ENCODE measurements at places on chromosomes 1 and 21.

DNA sequence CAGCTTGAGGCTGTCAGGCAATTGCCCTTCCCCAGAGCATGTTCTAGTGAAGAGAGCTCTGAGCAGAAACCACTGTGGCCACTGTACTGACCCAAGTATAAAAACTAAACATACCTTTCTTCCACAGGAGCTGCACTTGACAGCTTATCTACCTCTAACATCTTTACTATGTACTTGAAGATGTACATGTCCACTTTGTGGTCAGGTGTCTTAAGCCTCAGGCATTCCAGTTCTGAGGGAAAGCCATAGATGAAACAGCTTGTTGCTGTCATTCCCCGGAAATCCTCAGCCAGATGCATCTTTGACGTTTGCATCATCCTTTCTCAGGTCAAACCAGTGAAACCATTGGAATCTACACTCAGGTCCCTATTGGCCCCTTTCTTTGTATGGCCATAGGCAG lies 70.4 kb downstream of the CHRM3 start:
- no peak for DNase-seq

DNA sequence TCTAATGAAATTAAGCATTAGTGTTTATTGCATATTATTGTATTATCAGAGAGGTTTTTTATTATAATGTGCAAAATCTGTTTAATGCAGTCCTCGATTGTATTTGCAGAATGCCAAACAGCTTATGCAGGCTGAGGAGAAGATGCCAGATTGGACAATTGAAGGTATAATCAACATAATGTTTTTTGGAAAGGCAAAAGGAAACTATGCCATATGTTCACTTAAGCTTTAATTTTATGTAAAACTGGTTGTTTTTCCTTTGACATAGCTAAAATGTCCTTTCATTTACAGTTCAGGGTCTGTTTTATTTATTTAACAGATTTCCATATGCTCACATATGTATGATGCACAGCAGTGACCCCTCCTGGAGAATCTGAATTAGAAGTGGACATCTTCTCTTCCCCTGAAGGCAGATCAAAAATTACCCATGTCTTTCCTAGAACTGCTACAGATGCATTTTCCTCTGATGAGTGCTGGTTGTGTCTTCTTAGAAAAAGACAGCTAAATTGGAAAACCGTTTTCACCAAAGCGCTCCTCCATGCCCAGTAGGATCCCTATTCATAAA lies 143.5 kb upstream of the USH2A start:
- DNase-seq: peak; percentile 58

GRCh38 chr1:5481889-5482288 lies 510.3 kb downstream of the NPHP4 start:
- no peak for DNase-seq

DNA sequence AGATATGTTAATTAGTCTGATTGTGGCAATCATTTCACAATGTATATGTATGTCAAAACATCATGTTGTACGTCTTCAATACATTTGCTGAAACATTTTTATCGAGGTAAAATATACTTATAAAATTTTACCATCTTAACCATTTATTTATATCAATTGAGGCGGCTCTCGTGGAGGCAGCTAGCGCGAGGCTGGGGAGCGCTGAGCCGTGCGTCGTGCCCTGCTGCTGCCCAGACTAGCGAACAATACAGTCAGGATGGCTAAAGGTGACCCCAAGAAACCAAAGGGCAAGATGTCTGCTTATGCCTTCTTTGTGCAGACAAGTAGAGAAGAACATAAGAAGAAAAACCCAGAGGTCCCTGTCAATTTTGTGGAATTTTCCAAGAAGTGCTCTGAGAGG lies 202.5 kb upstream of the PBX1 start:
- no peak for DNase-seq

DNA sequence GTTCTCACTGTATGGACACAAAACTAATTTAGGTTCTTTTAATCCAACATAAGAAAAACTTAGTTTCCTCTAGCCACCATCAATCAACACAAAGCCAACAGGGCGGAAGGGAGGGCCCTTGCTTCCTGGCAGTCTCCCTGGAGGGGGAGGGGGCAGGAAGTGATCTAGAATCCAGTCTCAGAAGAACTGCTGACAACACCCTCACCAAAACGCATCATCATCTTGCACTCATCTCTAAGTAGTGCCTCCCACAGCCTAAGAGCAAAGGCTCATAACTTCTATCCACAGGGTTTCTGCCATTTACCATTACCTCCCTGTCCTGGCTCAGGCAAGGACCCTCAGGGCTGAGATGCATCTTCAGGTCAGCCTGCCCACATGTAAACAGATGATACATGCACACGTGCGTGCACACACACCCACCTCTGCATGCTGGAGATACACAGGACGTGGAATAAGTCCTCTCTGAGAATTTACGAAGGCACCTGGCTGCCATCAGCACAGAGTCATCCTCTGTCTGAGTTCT lies 20.5 kb downstream of the HIVEP3 start:
- no peak for DNase-seq

DNA sequence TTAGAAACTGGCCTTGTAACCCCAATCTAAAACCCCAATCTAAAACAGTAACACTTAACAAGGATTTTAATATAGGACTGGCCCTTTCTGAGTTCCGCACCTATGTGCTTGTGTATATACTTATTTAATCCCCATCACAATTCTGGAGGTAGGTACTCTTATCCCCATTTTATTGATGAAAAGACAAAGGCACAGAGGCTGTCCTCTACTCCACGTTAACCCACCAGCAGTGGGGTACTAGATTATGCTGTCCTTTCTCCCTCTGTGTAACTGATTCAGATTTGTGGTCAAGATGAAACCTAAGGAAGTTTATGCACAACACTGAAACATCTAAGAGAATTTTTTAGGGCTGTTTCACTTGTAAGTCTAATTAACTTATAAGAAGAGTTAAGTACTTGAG lies 175.3 kb downstream of the RERE start:
- no peak for DNase-seq

GRCh38 chr1:116286541-116286971 lies 86.5 kb upstream of the ATP1A1 start:
- no peak for DNase-seq

- no peak for DNase-seq
Observed at GRCh38 chr1:57532299-57532698, 108.4 kb upstream of the DAB1 start.

- no peak for DNase-seq
Observed at GRCh38 chr1:34019741-34020552, 145.1 kb downstream of the CSMD2 start.

DNA sequence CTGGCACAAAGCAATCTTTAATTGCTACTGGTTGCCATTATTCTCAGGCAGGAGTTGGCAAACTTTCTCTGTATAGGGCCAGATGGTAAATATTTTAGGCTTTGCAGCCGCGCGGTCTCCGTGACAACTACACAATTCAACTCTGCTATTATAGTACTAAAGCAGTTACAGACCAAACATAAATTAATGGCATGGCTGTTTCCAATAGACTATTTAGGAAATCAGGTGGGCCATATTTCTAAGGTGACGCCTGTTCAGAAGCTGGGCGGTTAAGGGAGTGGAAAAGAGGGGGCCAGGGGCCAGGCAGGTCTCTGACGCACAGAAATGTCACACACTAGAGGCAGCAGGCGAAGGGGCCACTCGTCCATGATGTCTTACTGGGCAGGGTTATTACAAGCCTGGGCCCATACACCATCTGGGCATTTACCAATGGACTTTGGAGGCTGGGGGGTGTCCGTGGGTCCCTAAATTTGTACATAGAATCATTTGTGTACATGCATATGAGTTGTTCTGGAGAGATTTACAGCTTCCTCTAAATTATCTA lies 80.1 kb downstream of the STUM start:
- no peak for DNase-seq

DNA sequence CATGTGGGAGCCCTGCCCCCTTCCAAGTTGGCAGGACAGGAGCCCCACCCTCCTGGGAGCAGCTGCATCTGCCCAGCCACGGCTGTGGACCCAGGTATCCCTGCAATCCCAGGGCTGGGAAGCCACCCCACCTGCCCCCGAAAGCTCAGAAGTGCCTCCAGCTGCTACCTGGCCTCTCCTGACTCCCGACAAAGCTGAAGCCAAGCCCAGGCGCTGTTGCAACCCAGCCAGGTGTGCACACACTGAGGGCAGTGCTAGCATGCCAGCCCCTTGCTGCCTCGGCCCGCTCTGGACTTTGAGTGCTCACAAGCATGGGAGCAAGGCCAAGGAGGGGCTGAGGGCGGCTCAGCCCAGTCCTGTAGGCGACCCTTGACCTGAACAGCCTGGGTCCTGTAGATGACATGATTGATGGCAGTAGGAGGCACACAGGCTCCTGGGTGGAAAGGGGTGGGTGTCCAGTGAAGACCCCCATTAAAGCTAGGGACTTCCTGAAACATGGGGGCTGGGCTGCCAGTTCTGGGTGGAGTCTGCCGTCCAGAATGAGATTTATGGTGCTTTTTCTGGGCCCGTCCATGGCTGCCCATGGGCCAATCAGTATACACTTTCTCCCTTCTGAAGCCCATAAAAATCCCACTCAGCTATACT lies 2.8 kb upstream of the SSU72 start:
- no peak for DNase-seq

- DNase-seq: peak; percentile 23
Observed at GRCh38 chr1:185920602-185921001, 186.4 kb downstream of the HMCN1 start.

GRCh38 chr1:230068952-230069684 lies 2.1 kb downstream of the GALNT2 start:
- peak; percentile 89 for DNase-seq

- DNase-seq: no peak
Observed at GRCh38 chr1:78471890-78472620, 18.7 kb upstream of the PTGFR start.

DNA sequence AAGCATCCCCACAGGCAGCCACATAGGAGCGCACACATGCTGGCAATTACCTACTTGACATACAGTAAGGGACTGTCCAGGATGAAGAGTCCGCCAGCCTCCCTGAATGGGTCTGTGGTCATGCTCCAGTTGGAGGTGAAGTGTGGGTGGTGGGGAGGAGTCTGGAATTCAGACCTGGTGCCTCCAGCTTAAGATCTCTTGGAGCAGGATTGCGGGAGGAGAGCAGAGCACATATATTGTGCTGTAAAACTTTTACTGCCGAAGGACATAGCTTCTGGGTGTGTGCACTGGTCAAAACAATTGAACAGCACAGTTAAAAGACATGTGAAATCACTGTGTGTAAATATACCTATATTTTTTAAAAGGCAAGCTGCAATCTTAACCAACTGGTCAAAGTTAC lies 17.9 kb downstream of the STK40 start:
- no peak for DNase-seq

- DNase-seq: peak; percentile 92
Observed at GRCh38 chr1:204072931-204073836, at the start of gene SOX13. SOX13 (plus strand) TSS chr1:204073115; CDS start chr1:204112916, 39,801 bp downstream.

DNA sequence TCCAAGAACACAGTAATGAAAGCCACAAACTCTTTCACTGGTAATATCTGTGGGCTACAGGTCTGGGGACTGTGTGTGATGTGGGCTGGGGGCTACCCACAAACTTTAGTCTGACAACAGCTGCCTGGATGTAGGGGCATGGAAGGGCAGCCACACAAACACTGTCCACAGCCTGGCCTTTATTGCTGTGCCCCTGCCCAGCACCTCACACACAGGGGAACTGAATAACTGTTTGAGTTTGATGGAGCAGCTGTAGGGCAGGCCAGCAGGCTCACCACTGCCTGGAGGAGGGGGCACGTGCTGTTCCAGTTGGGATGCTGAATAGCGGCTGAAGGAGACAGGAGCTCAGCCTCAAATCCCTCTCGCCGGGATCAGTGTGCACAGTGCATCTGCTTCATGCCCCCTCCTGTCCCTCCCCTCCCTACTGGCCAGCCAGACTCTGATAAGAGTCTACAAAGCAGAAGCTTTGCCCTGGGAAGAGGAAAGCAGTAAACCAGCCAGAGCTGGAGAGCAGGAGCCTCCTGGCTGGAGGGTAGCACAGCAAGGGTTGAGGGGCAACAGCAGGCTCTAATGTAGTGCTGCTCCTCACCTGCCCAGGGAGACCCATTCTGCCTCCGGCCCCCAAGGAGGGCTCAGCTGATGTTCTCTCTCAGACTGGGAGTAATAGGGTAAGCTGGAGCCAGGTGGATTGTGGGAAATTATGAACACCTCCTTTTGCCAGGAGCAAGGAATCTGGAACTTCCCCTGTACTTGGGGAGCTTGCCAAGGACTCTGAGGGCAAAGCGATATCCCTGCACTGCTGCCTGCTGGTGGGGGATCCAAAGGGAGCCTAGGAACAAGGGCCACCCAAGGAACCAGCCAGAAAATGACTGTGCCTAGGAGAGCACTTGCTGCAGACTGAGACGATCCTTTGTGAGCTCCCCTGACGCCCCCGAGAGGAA lies 70.2 kb upstream of the GOLT1A start:
- DNase-seq: no peak

GRCh38 chr1:87973896-87974295 lies 645.2 kb downstream of the LMO4 start:
- DNase-seq: no peak

GRCh38 chr1:32239790-32240139 lies 7.3 kb upstream of the FAM167B start:
- DNase-seq: no peak

GRCh38 chr1:204598319-204598969 lies 82.2 kb downstream of the MDM4 start:
- no peak for DNase-seq

DNA sequence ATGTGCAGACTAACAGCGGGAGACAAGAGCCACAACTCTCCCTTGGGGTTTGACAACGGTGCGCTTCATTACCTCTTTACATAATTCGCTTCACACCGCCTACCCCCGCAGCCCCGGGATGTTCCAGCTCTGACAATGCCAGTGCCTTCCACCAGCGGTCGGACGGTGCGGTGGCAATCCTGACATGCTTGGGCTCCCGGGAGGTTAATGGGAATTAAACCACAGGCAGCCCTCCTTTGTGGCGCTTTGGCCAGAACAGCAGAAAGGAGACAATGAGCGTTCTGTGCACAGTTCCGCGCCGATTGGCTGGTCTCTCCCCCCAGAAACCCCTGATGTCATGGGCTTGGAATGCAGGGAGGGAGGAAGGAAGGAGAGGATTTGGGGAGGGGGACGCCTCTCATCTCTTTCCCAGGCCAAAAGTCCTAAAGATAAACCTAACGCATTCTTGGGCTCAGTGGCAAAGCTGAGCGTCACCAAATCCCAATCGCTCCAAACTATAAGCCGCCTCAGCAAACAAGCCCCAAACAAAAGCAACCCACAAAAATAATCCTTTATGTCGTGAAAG lies 1.3 kb downstream of the CNN3 start:
- peak; percentile 81 for DNase-seq

DNA sequence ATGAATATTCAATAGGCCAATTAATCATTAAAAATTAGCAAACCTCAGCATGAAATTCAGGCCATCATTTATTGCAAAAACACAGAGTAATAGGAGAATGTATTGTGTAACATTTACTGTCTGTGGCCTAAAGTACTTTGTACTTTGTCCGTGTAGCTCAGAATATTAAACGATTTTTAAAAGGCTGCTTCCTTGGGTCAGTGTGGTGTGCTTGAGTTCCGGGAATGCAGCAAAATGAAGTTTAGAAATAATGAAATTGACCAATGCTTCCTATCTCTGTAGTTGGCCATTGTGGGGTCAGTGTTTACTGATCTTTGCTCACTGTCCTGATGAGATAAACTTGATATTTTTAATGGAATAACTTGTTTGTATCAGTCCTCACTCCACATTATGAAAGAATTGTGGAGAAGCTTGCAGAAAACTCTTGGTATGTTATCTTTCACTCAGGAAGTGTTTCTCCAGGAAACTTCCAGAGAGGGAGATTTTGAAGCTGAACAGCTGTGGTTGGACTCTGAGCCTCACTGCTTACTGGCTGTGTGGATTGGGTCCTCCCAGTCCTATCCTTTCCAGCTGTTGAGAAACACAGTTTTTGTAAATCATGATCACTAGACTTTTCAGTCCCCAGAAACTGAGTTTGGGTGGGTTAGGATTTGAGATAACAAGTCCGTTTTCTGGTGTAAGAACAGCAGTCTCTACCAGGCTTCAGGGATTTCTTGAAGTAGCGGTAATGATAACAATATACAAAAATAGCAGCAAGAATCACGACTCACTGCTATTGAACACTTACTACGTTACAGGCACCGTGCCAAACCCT lies 19.2 kb upstream of the MTARC1 start:
- no peak for DNase-seq
